NCI-H748 treated with DMSO at 0.1 percent for 48 hours (cell line): ENCODE measurements at places on chromosomes 13 and 19.

DNA sequence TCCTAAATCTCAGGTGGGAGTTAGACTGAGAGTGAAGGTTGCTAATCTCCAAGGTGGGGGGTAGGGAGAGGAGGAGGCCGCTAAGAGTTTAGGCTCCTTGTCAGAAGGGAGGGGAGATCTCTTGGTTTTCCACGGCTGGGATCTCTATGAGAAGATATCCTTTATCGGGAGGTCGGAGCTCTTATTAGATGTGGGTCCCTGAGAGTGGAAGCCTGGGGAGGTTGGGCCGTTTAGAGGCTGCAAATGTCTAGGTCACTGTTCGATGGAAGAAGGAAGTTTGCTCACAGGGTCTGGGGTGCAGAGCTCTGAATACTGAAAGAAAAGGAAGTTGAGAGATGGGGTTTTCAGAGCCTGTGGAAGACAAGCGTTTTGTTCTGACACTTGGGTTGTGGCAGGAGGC is 3.8 kb downstream of the MYADM start:
- DNase-seq: no peak

- no peak for DNase-seq
Observed at GRCh38 chr13:64993514-64994164, 2236.5 kb downstream of the PCDH9 start.

DNA sequence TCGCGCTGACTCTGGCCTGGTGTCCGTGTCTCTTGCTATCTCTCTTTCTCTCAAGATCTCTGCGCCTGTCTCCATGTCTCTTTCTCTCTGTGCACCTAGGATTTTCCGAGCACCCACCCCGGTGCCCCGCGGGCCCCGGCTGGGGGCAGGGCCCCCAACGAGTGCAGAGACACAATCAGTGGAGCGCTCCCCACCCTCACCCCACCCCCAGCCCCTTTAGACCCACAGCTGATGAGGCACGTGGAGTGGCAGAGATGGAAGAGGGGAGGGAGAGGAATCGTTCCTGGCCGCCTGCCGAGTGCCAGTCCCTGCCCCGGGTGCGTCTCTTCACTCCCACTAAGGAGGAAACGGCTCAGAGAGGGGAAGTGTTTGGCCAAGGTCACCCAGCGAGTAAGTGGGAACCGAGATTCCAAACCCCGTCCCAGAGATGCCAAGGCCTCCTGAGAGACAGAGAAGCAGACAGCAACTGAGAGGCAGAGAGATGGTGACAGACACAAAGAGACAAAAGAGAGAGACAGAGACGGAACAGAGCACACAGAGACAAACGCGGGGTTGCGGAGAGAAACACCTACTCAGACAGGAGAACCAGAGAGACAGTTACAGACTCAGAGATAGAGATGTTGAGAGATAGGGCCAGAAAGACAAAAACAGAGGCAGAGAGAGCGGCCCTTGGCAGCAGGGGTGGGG is 626 bp upstream of the BCL3 start:
- peak; percentile 34 for DNase-seq

- no peak for DNase-seq
Observed at GRCh38 chr13:99507054-99507453, 5.8 kb downstream of the TM9SF2 start.

- peak; percentile 65 for DNase-seq
Observed at GRCh38 chr13:25493931-25494640, 122.3 kb downstream of the ATP8A2 start.

- DNase-seq: no peak
Observed at GRCh38 chr19:48598996-48599700, 7.4 kb upstream of the SPACA4 start.

DNA sequence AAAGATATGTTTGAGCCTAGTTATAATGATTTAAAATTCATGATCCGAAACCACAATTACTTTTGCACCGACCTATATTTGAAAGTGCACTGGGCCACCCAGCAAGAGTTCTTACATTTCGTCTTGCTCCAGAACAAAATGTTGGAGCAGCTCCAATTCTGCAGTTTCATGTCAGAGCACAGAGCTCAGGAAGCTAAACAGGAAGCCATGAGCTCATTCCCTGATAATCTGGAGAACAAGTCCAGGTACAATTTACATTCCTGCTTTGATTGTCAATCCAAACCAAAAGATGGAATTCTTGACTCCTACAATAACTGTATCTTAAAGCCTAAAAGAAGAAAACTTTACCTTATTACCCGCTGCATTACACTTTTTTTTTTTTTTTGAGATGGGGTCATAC is 131.8 kb downstream of the KCTD12 start:
- DNase-seq: no peak
